ENCODE measurements at places on chromosomes 13 and 19.

DNA sequence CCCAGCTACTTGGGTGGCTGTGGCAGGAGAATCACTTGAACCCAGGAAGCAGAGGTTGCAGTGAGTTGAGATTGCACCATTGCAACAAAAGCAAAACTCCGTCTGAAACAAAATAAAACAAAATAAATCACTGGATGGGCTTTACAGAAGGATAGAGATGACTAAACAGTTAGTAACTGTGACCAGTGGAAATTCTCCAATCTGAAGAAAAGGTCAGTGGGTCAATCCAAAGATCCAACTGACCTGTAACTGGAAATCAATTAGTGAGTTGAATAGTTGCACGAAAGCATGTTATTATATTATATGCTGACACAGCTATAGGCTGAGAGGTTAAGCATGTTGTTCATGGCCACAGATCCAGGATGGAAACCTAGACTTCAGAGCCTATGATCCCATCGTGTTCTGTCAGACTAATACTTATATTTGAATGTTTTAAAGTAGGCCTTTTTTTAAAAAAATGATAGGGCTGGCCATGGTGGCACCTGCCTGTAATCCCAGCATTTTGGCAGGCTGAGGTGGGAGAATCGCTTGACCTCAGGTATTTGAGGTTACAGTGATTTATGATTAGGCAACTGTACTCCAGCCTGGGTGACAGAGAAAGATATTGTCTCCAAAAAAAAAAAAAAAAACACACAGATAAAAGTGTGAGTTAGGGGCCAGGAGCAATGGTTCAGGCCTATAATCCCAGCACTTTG lies 1.4 kb downstream of the ECH1 start:
- no peak for DNase-seq

DNA sequence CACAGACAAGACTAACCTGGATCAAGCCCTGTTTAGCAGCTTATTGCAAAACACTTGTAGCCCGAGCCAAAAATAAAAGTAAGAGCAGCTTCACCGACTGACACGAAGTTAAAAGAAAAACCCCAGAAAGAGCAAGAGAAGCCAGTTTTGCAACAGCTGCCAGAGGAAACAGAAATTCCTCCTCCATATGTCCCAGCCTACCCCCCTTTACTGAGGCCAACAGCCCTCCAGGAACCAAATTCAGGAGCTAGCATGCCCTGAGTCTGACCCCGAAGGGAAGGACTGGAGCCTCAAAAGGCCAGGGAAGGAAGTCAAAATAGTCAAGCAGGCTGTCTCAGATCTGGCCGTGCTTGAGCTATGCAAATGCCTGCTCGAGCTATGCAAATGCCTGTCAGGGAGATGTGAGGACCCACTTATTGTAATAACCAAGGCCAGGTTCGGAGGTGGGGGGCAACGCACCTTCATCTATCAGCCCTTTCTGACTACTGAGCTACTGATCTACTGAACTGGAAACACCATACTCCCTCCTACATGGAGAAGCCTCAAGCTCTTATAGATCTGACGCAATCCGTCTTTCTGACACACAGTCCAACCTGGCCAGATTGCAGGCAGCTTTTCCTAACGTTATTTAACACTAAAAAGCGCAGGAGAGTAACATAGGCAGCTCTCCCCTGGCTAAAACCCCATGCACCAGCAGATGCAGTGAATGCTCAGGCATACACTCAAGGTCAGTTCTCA lies 6.7 kb downstream of the SIGLEC11 start:
- DNase-seq: no peak

DNA sequence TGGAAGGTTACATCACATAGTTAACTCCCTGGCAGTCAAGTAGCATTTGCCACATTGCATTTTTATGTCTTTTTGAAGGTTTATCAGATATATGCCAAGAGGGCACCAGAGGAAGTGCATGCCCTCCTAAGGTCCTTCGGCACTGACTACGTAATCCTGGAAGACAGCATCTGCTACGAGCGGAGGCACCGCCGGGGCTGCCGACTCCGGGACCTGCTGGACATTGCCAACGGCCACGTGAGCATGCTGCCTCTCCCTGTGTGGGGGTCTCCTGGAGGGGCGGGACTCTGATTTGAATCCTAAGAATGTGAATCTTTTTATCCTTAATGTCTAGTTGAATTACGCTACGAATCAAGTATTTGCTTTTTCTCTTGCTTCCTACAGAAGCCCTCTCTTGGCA lies 74.8 kb downstream of the DPY19L3 start:
- no peak for DNase-seq

- DNase-seq: no peak
Measured at GRCh38 chr13:30880856-30881155, 25.3 kb upstream of the MEDAG start.

DNA sequence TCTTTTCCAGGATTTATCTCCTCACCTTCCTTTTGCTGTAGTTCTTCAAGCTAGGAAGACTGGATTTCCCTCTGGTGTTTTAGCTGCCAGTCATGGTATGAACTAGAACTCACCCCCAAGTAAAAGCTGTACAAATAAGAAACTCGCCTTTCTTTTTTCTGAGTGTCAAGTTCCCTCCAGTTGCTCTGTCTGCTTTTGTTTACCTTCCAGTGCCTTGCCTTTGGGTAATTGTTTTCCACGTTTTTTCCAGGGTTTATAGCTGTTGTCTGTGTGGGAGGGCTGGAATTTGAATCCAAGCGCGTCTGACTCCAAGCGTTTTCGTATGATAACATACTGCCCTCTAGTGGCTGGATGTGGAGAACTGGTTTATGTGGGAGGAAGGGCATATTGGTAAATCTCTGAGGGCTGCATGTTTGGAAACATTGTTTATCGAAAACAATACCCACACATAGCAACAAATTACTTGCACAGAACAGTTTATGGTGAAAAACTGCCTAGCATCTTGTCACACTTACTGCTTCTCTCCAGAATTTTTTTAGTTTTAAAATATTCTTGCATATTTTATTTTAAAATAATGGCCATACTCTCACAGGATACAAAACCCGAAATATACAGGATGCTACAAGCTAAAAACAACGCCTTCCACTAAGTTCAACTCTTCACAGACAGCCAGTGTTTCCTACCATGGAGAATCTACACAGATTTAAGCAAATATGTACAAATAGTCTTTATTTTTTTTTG lies 19.2 kb downstream of the RCN3 start:
- DNase-seq: peak; percentile 80

- no peak for DNase-seq
Measured at GRCh38 chr13:50584856-50585580, 258.5 kb downstream of the DLEU7 start.

DNA sequence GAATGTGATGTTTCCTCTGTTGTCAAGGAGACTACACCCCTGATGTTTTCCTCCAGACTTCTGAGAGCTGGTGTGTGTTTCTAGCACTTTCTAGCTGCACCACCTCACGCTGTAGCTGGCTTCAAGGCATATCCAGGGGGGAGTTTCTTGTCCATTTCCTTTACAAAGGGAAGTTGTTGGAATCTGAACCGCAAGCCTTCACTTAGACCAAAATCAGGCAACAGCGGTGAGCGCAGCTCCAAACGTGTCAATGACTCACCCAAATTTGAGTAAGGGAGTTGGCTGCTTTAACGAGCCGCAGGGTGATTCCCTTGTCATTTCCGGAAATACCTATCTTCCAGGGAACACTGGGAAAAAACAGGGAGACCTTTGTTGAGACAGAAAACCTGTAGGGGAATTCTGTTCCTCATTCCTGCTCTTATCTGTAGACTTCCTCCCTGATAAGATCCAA lies 2.5 kb downstream of the LDLR start:
- DNase-seq: no peak

DNA sequence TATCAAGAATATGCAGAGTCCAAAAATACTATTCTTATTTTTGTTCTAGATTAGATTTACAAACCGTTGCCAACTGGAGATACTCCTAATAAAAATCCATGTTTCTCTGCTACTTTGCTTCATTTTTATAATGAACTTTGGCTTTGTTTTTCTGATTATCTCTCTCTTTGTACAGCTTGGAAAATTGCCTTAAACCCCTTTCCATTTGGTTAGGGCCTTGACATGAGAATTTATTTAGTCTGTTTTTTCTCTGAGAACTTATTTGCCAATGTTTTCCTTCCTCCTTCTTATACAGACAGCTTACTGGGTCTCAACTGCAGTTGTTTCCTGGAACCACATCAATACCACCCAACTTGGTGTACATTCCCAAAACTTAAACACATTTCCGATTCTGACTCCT lies 555.4 kb downstream of the SLITRK6 start:
- DNase-seq: no peak

DNA sequence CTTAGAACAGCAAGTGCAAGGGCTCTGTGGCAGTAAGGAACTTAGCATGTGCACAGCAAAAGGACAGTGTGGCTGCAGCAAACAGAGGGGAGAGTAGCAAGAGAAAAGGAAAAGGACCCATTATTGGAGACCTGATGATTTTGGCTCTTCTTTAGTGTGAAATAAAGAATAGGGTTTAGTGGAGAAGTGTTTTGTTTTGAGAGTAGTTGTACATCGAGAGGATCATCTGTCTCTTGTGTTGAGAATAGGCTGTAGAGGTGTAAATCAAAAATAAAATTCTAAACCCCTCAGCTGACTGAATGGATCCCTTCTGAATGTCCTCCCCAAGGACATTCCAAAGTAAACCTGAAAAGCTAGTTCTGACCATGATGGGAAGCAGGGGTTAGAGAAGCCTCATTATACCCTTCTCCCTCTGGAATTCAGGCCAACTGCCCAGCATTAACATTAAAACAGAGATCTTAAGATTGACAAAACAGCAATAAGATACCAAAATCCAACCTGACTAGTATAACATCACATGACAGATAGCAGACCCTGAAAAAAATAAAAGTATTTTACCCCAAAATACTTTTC lies 73.6 kb upstream of the OBI1 start:
- no peak for DNase-seq

DNA sequence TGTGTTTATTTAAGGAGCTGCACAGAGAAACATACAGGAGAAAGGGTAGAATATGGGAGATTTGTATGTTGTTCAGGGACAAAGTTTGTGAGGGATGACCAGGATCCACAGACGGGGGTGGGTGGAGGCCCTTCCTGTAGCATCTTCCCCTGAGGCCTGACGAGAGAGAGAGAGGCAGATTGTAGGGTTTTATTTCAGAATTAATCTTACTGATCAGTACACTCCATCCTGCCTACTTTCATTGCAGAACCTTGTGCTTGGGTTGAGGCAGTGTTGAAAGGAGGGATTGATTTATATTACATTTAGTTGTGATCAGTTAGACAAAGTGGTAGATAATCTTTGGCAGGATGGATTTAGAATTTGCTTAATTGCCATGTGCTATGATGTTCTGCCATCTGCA lies 39.6 kb downstream of the MTUS2 start:
- no peak for DNase-seq

GRCh38 chr19:7926727-7927604 lies 1.0 kb upstream of the CTXN1 start:
- DNase-seq: no peak

- no peak for DNase-seq
Measured at GRCh38 chr19:34416021-34416545, 11.9 kb downstream of the PDCD2L start.

DNA sequence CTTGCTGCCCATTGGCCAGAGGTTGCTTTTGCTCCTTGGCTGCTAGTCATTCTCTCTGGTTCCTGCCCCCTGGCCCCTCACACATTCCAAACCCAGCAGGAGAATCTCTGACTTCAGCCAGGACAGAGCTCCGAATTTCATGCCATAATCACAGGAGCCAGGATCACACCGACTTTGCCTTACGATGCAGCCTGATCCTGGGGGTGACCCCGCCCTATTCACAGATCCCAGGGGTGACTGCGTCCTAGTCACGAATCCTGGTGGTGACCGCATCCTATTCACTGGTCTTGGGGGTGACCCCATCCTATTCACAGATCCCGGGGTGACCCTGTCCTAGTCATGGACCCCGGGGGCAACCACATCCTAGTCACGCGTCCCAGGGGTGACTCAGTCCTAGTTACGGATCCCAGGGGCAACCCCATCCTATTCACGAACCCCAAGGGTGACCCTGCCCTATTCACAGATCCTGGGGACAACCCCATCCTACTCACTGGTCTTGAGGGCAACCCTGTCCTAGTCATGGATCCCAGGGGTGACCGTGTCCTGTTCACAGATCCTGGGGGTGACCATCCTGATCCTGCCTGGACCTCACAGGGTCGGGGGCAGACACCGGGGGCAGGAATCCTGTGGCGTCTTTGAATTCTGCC lies 7.4 kb upstream of the TEX29 start:
- no peak for DNase-seq

GRCh38 chr19:5691822-5692722 lies 2.0 kb downstream of the RPL36 start:
- DNase-seq: no peak

- DNase-seq: no peak
Measured at GRCh38 chr19:7699417-7700401, 2.2 kb downstream of the FCER2 start.

DNA sequence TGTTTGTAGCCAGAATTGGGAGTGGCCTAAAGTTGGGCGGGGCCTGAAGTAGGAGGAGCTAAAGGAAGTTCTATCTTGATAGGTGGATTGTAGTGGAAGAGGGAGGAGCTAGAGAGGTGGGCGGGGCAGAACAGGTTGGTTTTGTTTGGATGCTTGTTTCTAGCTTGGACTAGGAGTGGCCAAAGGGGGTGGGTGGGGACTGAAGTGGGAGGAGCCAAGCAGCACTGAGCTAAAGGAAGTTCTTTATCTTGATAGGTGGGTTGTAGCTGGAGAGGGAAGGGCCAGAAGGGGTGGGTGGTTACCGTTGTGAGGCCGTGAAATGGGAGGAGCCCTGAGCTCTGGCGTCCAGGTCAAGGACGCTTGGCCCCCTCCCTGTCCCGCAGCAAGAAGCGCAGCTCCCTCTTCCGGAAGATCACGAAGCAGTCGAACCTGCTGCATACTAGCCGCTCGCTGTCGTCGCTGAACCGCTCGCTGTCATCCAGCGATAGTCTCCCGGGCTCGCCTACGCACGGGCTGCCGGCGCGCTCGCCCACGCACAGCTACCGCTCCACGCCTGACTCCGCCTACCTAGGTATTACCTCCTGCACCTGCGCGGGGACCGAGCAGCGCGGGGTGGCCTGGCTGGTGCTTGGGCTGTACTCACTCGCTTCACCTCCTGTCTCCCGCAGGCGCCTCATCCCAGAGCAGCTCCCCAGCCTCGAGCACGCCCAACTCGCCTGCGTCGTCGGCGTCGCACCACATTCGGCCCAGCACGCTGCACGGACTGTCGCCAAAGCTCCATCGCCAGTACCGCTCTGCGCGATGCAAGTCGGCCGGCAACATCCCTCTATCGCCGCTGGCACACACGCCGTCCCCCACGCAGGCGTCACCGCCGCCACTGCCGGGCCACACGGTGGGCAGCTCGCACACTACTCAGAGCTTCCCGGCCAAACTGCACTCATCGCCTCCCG lies 8.0 kb downstream of the DNASE2 start:
- peak; percentile 41 for DNase-seq

DNA sequence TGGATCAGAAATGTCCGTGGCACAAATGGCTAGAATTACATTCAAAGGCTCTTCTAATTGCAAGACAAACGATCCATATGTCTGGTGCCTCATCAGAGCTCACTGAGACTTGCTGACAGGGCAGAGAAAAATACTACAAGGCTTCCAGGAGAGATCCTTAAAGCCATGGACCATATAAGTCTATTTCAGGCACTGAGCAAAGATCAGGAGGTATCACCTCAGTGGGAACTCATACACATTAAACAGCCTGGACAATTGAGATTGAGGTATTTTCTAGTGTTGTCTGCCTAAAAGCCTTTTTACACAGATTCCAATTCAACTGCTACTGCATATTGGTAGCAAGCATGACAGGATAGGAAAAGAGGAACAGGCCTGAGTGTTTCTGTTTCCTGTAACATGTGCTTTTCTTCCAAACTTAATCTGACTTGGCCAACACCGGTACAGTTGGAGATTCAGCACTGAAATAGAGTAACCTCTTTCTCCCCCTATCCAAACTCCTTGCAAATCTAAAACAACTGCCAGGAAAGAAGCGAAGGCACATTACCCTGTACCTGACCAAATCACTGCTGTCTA lies 65.9 kb downstream of the SERP2 start:
- no peak for DNase-seq
